ENCODE measurements at places on chromosomes 4 and X.
A peak's percentile ranks its signal among the peaks of the same experiment; 100 is the strongest.

GRCh38 chr4:17397611-17398010 lies 114.3 kb downstream of the QDPR start:
- H3K27me3 ChIP-seq = no peaks in the 10 kb centered on the region
- peaks cover 3% of the 10 kb centered on the region for H3K36me3 ChIP-seq
- H3K4me1 ChIP-seq = no peaks in the 10 kb centered on the region
- H3K27ac ChIP-seq = no peak overlapping the region
- DNase-seq = no peak

GRCh38 chrX:12950851-12951594 lies 23.9 kb upstream of the TMSB4X start:
- H3K27ac ChIP-seq = no peak overlapping the region
- H3K36me3 ChIP-seq = no peaks in the 10 kb centered on the region
- H3K27me3 ChIP-seq = no peaks in the 10 kb centered on the region

- H3K4me3 ChIP-seq = no peak overlapping the region
- no peak for DNase-seq
- H3K27ac ChIP-seq = no peak overlapping the region
- no peaks in the 10 kb centered on the region for H3K27me3 ChIP-seq
- no peaks in the 10 kb centered on the region for H3K4me1 ChIP-seq
Observed at GRCh38 chrX:7987160-7988012, 60.2 kb upstream of the PNPLA4 start.

- H3K4me3 ChIP-seq = no peak overlapping the region
- no peaks in the 10 kb centered on the region for H3K27me3 ChIP-seq
- no peak overlapping the region for H3K27ac ChIP-seq
- no peaks in the 10 kb centered on the region for H3K36me3 ChIP-seq
- DNase-seq = no peak
Observed at GRCh38 chr4:94979621-94980020, 221.9 kb downstream of the BMPR1B start.

DNA sequence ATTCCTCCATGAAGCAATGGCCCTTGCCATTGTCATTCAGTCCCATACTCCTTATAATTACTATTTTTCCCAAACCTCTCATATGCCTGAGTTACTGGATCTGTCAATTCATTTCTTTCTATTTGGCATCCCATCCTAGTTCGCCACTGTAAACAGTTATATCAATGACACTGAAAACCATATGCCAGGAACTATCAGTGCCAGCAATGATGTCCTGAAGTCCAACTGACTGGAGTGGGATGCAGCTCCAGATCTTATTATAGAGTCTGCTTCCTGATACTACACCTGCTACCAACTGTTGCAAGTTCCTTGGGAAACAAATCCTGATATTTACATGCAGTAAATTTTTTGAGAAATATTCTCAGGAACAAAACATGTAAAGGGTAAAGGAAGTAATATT lies 27.0 kb upstream of the BANK1 start:
- H3K27ac ChIP-seq = no peak overlapping the region
- H3K36me3 ChIP-seq = no peaks in the 10 kb centered on the region
- no peaks in the 10 kb centered on the region for H3K27me3 ChIP-seq
- no peak for DNase-seq
- no peaks in the 10 kb centered on the region for H3K4me1 ChIP-seq

GRCh38 chr4:47674144-47674543 lies 163.7 kb downstream of the CORIN start:
- no peak overlapping the region for H3K27ac ChIP-seq
- H3K4me1 ChIP-seq = no peaks in the 10 kb centered on the region
- H3K4me3 ChIP-seq = no peak overlapping the region
- H3K36me3 ChIP-seq = no peaks in the 10 kb centered on the region
- no peak for DNase-seq

- DNase-seq = no peak
- no peak overlapping the region for H3K27ac ChIP-seq
- H3K4me3 ChIP-seq = no peak overlapping the region
- H3K4me1 ChIP-seq = no peaks in the 10 kb centered on the region
- peaks cover 18% of the 10 kb centered on the region for H3K27me3 ChIP-seq
- no peaks in the 10 kb centered on the region for H3K36me3 ChIP-seq
Observed at GRCh38 chrX:16577483-16578029, 72.4 kb upstream of the S100G start.

GRCh38 chr4:8689741-8690140 lies 97.2 kb downstream of the CPZ start:
- no peak overlapping the region for H3K27ac ChIP-seq
- DNase-seq = no peak
- peaks cover 54% of the 10 kb centered on the region for H3K27me3 ChIP-seq
- no peaks in the 10 kb centered on the region for H3K36me3 ChIP-seq
- H3K4me3 ChIP-seq = no peak overlapping the region
- H3K4me1 ChIP-seq = no peaks in the 10 kb centered on the region

GRCh38 chr4:83489711-83490326 lies 4.9 kb upstream of the ABRAXAS1 start:
- no peaks in the 10 kb centered on the region for H3K4me1 ChIP-seq
- no peak for DNase-seq
- no peak overlapping the region for H3K4me3 ChIP-seq
- H3K36me3 ChIP-seq = no peaks in the 10 kb centered on the region
- H3K27me3 ChIP-seq = no peaks in the 10 kb centered on the region
- no peak overlapping the region for H3K27ac ChIP-seq

- no peaks in the 10 kb centered on the region for H3K4me1 ChIP-seq
- H3K27me3 ChIP-seq = peaks cover 66% of the 10 kb centered on the region
- H3K36me3 ChIP-seq = peaks cover 5% of the 10 kb centered on the region
- no peak overlapping the region for H3K27ac ChIP-seq
- DNase-seq = no peak
Observed at GRCh38 chrX:134241960-134242619, 5.1 kb downstream of the CCDC160 start.

GRCh38 chrX:135651647-135652295 lies 61.7 kb upstream of the CT45A1 start:
- no peak overlapping the region for H3K4me3 ChIP-seq
- DNase-seq = no peak
- peaks cover 13% of the 10 kb centered on the region for H3K27me3 ChIP-seq
- H3K27ac ChIP-seq = no peak overlapping the region
- no peaks in the 10 kb centered on the region for H3K4me1 ChIP-seq

DNA sequence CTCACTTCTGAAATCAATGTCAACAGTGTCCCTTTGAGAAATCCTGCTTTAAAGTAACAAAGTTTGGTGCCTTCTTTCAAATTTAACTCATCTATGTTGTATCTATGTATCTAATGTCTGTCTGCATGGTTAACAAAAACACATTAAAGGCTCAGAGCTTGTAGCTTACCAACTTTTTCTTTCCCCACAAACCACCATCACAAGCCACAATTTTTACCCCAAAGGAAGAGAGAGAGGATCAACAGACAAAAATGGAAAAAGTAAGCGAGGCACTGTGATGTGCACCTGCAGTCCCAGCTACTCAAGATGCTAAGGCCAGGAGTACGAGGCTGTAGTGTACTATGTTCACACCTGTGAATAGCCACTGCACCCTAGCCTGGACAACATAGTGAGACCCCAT lies 17.2 kb downstream of the ATRX start:
- H3K4me1 ChIP-seq = no peaks in the 10 kb centered on the region
- no peak overlapping the region for H3K27ac ChIP-seq
- no peaks in the 10 kb centered on the region for H3K27me3 ChIP-seq
- H3K4me3 ChIP-seq = no peak overlapping the region
- H3K36me3 ChIP-seq = no peaks in the 10 kb centered on the region
- DNase-seq = no peak

GRCh38 chr4:168853770-168854169 lies 156.3 kb downstream of the CBR4 start:
- peaks cover 90% of the 10 kb centered on the region for H3K36me3 ChIP-seq
- no peak for DNase-seq
- no peaks in the 10 kb centered on the region for H3K27me3 ChIP-seq
- H3K27ac ChIP-seq = peak overlapping the region; percentile 55
- peaks cover 27% of the 10 kb centered on the region for H3K4me1 ChIP-seq

DNA sequence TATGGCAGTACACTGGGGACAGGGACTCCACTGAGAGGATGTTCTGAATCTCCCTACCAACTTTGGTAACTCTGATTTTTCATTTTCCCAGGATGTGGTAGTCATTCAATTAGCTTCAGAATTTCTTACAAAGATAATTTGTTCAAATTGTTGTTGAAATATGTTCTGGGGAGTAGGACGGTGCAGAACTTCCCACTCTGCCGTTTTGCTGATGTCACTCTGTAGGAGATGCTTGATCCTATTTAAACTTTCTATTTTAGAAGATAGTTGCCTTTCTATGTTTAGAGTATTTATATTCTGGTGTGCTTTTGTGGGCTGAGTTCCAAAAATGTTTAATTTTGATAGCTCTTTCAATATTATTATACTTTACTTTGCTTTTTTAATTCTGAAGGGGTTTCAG lies 55.2 kb downstream of the ADAM29 start:
- H3K27ac ChIP-seq = no peak overlapping the region
- no peaks in the 10 kb centered on the region for H3K27me3 ChIP-seq
- no peak for DNase-seq
- no peak overlapping the region for H3K4me3 ChIP-seq

DNA sequence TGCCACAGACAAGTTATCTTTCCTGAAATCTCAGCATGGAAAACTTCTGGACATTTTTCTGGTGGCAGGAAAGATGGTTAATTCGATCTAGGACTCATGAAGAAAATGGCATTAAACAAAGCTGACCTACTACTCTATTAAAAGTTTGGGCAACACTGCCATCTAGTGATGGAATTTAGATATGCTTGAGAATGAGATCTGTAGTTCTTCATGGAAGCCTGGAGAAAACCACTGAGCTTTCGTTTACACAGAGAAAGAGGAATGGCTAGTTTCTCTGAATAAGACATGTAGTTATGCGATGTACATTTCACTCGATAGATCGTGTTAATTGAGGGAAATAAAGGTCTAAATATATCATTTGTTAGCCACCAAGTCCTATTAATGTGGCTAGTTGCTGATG lies 51.7 kb upstream of the CHRDL1 start:
- H3K4me1 ChIP-seq = peaks cover 17% of the 10 kb centered on the region
- H3K27me3 ChIP-seq = peaks cover 63% of the 10 kb centered on the region
- no peak overlapping the region for H3K4me3 ChIP-seq
- no peaks in the 10 kb centered on the region for H3K36me3 ChIP-seq
- H3K27ac ChIP-seq = no peak overlapping the region

DNA sequence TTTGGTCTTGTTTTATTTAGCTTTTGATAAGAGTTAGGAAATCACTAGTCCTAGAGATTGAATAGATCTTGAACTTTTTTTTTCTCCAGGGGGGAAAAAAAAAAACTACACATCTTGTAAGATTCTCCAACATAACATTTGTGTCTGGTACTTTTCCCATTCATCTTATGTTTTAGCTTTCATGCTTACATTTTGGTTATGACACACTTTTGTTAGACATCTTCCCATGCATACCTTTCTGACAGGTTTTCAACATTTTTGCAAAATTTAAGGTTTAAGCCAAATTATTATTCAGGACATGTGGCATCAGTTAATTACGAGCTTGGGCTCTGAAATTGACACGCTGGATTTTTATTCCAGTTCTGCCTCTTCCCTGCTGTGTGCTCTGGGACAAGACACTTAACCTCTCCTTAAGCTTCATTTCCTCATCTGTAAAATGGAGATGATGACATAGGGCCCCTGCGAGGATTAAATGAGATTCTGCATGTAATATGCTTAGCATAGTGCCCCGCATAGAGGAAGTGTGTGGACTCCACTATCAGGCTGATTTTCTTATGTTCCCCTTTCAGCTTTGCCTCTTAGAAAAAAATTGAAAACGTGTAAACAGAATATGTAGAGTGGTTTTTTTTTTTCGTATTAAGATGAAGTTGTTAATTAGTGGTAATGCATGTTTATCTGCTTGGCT lies 5.3 kb downstream of the KIT start:
- H3K4me3 ChIP-seq = no peak overlapping the region
- no peaks in the 10 kb centered on the region for H3K36me3 ChIP-seq
- no peak for DNase-seq
- peaks cover 28% of the 10 kb centered on the region for H3K4me1 ChIP-seq

DNA sequence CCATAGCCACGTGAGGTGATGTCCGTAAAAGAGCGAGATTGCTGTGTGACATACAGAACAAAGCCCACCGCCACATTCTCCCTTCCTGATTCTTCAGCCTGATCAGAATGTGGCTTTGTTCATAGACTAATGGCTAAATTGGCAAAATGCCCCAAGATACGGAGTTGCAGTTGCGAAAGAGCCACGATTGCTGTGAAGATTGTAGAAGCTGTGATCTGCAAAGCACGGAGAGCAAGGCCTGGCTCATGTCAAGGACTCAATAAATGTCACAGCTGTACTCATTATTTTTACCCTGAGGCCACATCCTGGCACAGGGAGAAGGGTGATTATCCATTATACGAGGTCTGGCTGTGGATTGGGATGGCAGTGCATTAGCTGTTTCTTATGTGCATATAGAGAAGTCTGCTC lies 34.2 kb downstream of the ARSD start:
- peaks cover 14% of the 10 kb centered on the region for H3K4me1 ChIP-seq
- H3K36me3 ChIP-seq = no peaks in the 10 kb centered on the region
- H3K27ac ChIP-seq = no peak overlapping the region
- peak; percentile 27 for DNase-seq
- H3K27me3 ChIP-seq = no peaks in the 10 kb centered on the region

DNA sequence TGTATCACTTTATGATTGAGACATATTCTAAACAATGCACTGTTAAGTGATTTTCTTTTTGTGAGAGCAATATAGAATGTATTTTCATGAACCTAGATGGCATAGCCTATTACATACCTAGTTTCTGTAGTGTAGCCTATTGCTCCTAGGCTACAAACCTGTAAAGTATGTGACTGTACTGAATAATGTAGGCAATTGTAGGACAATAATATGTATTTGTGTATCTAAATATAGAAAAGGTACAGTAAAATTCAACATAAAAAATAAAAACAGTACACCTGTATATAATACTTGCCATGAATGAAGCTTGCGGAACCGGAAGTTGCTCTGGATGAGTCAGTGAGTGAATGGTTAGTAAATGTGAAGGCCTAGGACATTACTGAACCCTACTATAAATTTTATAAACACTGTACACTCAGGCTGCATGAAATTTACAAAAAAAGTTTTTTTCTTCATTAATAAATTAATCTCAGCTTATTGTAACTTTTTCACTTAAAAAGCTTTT lies 106.7 kb downstream of the VSIG4 start:
- peaks cover 6% of the 10 kb centered on the region for H3K4me1 ChIP-seq
- no peaks in the 10 kb centered on the region for H3K27me3 ChIP-seq
- H3K36me3 ChIP-seq = no peaks in the 10 kb centered on the region
- no peak overlapping the region for H3K27ac ChIP-seq
- peak; percentile 32 for DNase-seq

GRCh38 chrX:149758068-149758714 lies 15.7 kb upstream of the HSFX1 start:
- no peaks in the 10 kb centered on the region for H3K4me1 ChIP-seq
- H3K4me3 ChIP-seq = no peak overlapping the region
- H3K27ac ChIP-seq = no peak overlapping the region
- no peaks in the 10 kb centered on the region for H3K27me3 ChIP-seq
- DNase-seq = no peak
- no peaks in the 10 kb centered on the region for H3K36me3 ChIP-seq

- DNase-seq = no peak
- H3K36me3 ChIP-seq = no peaks in the 10 kb centered on the region
- peaks cover 60% of the 10 kb centered on the region for H3K27me3 ChIP-seq
Observed at GRCh38 chrX:41858161-41858775, 65.1 kb downstream of the CASK start.

- DNase-seq = peak; percentile 8
- H3K4me1 ChIP-seq = no peaks in the 10 kb centered on the region
- H3K4me3 ChIP-seq = no peak overlapping the region
- H3K27me3 ChIP-seq = no peaks in the 10 kb centered on the region
- H3K27ac ChIP-seq = no peak overlapping the region
- H3K36me3 ChIP-seq = no peaks in the 10 kb centered on the region
Observed at GRCh38 chrX:30643313-30643821, 9.9 kb upstream of the GK start.

GRCh38 chr4:26736621-26737020 lies 124.0 kb upstream of the STIM2 start:
- H3K4me1 ChIP-seq = no peaks in the 10 kb centered on the region
- no peaks in the 10 kb centered on the region for H3K27me3 ChIP-seq
- no peak overlapping the region for H3K27ac ChIP-seq

Measured in MCF 10A (cell line).